Foreskin melanocyte (primary cell): ENCODE measurements at places on chromosomes 12 and 14.

- no peak for DNase-seq
Observed at GRCh38 chr12:71439613-71440344, at the start of gene LGR5. TSS of gene LGR5 (plus strand) at chr12:71439798. CDS start at chr12:71440081, 283 bp downstream.

DNA sequence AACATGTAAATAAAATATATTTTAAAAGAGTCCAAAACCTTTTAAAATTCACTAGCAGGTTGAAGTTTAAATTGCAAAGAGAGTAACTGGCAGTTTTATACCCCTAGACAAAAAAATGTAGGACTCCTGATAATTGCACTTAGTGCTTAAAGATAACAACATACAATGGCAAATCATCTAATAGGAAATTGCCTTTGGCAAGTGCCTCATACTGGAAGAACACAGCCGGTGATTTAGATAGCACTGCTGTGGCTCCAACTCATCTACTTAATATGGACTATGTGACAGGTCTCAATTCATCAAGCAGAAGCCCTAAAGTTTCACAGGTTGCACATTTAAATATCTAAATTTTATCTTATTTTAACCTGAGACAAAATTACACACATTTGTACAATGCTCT lies 13.4 kb downstream of the C12orf50 start:
- DNase-seq, result no peak

- DNase-seq, result peak; percentile 15
Observed at GRCh38 chr12:23555180-23555824, 394.2 kb downstream of the SOX5 start.

- no peak for DNase-seq
Observed at GRCh38 chr12:578748-579419, 84.4 kb downstream of the NINJ2 start.

DNA sequence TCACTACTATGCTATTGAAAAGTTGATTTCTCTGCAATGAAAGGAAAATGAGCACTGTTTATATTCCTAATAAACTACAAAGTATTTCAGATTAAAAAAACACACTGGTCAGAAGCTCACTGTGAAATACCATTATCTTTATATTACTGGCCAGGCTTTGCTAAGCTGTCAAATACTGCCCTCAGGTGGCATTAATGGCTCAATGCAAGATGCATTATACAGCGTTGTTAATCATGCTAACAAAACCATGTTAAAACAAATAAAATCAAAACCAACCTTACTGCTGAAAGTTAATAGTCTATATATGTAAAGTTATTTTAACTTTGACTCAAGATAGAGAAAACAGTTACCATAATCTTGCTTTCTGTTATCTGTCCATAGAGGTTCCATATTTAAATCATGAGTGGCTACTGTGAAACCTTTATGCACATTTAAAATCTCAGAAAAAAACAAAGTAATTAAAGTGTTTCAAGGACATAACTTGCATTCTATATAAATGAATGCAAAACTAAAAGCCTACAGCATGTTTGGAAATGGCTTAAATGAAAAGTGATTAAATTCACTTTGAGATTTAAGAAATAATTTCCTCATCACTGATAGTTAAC lies 121.7 kb downstream of the RALGAPA1 start:
- DNase-seq, result peak; percentile 30

- DNase-seq, result no peak
Observed at GRCh38 chr14:21455592-21455911, 371 bp downstream of the CHD8 start.

GRCh38 chr14:71684323-71684722 lies 247.9 kb upstream of the RGS6 start:
- DNase-seq, result no peak

GRCh38 chr14:31122921-31123320 lies 84.7 kb downstream of the HECTD1 start:
- DNase-seq, result no peak

DNA sequence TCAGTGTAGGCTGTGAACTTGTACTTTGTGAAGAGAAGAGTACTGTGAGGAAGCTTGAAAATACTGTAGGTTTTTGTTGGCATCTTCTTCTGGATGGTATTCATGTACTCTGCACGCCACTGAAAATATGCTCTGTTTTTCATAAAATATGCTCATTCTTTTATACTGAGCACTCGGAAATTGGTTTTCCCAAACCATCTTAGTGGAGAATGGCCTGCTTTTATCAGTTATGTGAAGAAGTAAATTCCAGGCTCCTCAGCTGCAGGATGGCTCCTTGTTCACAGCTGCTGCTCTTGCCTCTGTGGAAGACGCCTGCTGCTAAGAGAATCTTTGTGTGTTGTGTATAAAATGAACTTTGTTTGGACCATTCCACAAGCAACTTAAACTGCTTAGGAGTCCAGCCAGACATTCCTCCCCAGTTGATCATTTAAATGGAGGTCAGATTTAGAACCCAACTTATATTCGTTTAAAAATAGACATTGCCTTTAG lies 443.5 kb upstream of the RGS6 start:
- DNase-seq, result peak; percentile 50

DNA sequence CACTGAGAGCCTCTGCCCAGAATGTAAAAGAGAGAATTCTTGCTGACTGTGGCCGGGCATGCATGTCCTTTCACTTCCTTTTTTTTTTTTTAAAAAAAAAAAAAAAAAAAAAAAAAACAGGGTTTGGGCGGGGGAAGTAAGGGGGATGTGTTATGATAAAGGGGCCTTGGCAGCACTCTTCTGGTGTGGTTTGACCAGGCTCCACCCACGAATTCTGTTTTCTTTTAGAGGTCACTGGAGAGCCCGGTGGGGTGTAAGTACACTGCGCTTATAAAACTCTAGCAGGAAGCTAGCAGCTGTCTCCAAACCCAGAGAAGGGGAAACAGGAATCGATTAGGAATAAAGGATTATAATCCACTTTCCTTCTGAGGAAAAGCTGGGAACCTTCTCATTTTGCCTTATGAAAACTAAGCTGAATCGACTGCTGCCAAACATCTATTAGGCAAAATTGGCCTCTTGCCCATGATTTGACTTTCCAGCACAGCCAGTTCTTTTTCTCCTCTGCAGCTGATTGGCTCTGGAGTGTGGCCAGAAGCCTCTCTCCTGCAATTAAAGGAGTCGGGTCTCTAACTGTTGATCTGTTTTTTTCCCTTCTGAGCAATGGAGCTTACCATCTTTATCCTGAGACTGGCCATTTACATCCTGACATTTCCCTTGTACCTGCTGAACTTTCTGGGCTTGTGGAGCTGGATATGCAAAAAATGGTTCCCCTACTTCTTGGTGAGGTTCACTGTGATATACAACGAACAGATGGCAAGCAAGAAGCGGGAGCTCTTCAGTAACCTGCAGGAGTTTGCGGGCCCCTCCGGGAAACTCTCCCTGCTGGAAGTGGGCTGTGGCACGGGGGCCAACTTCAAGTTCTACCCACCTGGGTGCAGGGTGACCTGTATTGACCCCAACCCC lies 27.7 kb upstream of the HIGD1C start:
- DNase-seq, result peak; percentile 90

DNA sequence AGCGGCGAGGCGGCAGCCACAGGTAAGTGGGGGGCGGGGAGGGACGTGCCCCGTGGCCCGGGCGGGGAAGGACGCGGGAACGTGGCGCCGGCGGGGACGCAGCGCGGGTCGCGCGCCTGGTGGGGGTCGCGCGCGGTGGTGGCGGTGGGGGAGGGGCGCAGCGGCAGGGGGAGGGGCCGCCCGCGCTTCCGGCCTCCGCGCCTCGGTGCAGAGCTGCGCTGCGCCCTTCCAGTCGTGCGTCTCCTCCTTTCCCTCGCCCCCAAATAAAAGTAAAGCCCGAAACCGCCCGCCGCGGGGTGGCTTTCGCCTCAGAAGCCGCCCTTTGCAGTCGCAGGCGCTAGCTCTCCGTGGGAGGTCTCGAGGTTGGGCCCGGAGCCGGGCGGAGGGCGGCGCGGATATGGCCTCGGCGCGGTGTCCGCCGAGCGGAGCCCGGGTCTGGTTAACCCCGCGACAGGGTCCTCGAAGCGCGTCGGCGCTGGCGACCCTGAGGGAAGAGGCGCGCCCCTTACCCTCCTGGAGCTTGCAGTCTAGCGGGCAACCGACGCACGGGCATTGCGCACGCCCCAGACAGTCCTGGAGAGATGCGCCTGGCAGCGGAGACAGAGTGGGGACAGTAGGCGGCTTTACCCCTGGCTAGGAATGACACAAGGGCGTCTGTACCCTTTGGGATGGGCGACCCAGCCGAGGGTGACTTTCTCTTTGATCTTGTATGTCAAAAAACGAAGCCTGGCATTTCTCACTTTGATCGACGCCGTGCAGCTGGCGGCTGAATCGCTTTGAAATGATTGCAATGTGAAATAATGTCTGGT lies 589 bp downstream of the ATF1 start:
- DNase-seq, result peak; percentile 33

DNA sequence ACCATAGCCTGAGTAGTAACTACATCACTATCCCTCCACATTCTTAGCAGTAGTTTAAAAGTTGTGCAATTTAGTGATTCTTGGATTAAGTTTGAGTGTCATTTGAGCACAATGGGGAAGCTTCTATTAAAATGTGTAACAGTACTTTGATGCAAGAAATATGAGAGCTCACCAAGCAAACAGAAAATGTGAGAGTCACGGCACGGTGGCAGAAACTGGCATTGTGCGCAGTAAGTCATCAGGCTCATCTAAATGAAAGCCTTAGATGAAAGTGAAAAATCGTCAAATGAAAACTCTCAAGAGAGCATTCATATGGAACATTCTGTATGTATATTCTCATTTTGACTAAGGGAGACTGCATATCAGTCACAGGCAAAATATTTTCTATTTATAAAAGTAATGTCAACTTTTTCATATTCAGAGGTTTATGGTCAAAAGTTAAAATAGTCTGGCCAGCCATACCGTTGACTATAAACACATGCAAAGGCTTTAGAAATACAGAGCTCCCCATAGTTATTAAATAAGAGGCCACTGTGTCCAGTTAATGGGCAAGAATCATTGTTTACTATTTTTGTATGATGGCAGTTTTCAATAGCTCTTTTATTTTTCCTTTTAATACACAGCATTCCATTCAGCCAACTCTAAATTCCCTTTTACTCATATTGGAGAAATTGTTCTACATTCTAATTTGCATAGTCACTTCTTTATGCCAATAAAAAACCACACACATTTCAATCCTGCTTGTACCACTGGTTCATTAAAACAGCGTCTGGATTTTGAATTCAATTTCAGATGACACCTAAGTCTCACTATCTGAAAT lies 167.9 kb downstream of the PRKD1 start:
- peak; percentile 93 for DNase-seq
